ENCODE measurements at places on chromosomes 1 and 21.

- peak; percentile 77 for DNase-seq
Measured at GRCh38 chr1:26321315-26322041, 3.7 kb downstream of the CD52 start.

DNA sequence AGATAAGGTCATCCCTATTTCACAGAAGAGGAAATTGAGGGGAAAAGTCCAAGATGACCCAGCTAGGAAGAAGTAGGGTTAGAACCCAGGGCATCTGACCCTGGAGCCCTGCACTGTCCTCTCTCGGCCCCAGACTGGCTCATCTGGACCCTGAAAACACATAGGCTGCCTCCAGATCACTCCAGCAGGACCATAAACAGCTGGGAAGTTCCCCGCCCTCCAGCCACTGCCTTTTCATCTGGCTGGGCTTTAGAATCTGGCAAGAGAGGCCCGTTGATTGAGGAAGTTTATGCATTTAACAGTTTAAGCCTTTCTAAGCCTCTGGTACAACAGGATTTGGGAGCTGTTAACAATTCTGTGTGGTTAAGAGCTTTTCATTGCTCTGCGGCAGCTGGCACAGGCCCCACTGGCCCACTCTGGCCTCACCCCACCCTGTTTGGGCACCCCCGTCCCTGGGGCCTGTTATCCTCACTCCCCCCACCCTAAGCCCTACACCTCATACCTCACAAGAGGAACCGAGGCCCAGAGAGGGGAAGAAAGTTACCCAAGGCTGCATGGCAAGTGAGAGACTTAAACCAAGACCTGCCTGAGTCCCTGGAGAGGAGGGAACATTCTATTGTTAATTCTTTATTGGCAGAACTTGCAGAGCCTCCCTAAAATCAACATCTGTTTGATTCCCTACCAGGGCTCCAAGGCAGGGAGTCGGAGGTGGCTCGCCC is 84.2 kb downstream of the EPHB2 start:
- no peak for DNase-seq

DNA sequence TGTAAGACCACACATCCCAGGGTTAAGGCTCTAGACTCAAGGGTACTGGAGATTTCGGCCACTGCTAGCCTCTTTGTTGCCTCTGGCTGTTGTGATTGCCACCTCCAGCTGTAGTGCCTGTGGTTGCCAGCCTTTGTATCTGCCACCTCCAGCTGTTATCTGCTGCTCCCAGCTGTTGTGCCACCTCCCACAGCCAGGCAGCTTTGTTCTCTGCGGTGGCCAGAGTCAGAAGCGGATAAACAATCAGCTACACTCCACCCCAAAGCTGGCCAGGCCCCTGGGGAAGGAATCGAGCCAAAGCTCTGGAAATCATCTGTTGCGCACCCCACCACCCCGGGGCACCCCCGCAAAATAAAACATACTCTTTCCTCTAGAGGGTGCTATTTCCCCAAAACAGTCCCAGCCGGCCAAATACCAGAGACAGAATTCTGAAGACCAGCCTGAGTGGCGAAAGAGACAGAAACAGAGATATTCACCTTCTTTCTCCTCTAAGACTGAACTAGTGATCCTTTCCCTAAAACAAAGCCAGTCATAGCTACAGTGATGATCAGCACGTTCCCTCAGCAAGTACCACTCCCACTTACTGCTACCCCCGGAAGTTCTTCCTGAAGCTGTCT is 14.8 kb upstream of the PIGM start:
- DNase-seq = peak; percentile 19

- no peak for DNase-seq
Measured at GRCh38 chr1:119338004-119338403, 30.6 kb upstream of the HAO2 start.

GRCh38 chr1:31627301-31627929 is 9.9 kb downstream of the HCRTR1 start:
- DNase-seq = no peak

DNA sequence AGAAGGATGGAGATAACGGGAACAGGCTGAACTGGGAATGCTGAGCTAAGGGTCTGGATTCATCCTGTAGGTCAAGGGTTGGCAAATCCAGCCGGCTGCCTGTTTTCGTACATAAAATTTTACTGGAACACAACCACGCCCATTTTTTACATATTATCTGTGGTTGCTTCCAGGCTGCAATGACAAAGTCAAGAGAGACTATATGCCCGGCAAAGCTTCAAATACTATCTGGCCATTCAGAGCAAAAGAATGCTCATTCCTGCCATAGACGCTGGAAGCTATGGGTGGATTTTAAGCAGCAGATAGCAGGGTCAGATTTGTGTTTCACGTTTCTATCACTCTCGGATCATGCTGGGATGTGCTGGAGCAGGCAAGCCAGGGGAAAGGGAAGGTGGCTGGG is 137.9 kb upstream of the EDN2 start:
- peak; percentile 63 for DNase-seq

DNA sequence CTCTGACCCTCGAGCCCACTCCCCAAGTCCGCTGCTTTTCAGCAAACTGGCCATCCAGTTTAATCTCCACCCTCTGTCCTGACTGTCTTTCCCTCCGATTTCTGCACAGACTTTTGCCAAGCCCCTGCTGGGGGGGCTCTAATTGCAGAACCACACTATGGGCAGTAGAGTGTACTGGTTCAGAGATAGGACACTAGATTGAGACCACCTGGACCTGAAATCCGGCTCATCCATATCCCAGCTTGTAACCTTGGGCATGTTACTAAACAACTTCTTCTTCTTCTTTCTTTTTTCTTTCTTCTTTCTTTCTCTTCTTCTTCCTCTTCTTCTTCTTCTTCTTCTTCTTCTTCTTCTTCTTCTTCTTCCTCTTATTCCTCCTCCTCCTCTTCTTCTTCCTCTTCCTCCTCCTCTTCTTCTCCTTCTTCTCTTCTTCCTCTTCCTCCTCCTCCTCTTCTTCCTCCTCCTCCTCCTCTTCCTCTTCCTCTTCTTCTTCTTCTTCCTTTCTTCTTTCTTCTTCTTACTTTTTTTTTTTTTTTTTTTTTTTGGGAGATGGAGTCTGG is 7.7 kb downstream of the LRRC71 start:
- DNase-seq = no peak

DNA sequence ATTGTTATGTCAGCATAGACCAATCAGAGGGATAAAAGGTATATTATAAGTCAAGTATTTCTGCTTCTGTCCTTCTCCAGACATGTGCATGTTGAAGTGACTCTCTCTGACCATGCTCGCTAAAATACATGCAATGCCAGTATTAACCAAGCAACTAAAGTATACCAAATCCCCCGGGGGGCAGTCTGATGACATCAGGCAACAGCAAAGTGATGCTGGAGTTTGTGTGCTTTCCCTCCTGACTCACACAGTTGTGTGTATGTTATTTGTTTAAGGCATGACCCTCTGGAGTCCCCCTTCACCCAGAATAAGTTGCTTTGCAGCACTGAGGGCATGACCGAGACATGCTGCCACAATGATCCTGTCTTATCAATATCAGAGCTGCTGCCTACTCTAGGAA is 2.1 kb downstream of the BRINP2 start:
- DNase-seq = no peak

GRCh38 chr1:32765570-32766327 is 51.4 kb downstream of the YARS1 start:
- no peak for DNase-seq

GRCh38 chr1:33149453-33150190 is 32.2 kb downstream of the TRIM62 start:
- no peak for DNase-seq

- peak; percentile 82 for DNase-seq
Measured at GRCh38 chr21:35204850-35205541, 155.9 kb upstream of the RUNX1 start.

- DNase-seq = no peak
Measured at GRCh38 chr1:86975993-86976550, 61.6 kb downstream of the HS2ST1 start.

GRCh38 chr1:97632075-97632474 is 288.8 kb downstream of the DPYD start:
- peak; percentile 80 for DNase-seq

GRCh38 chr1:232627645-232628334 is 2.1 kb downstream of the SIPA1L2 start:
- DNase-seq = peak; percentile 22

DNA sequence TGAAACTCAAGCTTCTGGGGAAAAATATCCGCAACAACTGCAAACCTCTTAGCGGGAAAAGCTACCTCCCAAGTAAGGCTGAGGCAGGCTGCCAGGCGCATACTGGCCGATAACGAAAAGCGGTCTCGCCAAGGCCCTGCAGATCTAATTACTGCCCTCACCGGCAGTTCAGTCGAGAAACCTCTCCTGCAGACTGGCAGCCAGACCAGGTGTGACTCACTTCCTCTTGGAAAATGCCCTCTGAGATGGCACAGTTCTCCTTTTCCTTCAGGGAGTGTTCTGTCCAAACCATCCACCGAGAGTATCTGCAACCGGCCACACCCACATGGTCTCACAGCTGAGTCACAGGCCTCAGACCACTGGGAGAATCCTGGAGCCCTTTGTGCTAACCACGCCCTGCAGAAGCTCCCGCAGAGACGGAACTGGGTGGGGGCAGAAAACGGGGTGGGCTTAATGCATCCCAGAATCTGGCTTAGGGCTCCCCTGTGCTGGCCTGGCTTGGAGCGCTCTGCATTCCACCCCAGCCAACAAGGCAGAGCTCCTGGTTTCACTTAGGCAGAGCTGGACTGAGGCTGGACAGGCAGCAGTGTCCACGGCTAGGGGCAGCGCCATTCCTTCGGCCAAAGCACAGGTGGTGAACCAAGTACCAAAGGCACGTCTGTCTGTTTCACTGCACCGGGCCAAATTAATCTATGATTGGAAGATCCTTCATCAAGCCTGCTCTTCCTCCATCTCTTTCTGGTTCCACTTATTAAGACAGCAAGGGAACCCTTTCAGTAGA is 1.2 kb downstream of the S100A10 start:
- DNase-seq = peak; percentile 84

GRCh38 chr1:110696818-110697217 is 22.1 kb upstream of the KCNA3 start:
- no peak for DNase-seq

- no peak for DNase-seq
Measured at GRCh38 chr1:234186037-234186688, 187.1 kb upstream of the COA6 start.

DNA sequence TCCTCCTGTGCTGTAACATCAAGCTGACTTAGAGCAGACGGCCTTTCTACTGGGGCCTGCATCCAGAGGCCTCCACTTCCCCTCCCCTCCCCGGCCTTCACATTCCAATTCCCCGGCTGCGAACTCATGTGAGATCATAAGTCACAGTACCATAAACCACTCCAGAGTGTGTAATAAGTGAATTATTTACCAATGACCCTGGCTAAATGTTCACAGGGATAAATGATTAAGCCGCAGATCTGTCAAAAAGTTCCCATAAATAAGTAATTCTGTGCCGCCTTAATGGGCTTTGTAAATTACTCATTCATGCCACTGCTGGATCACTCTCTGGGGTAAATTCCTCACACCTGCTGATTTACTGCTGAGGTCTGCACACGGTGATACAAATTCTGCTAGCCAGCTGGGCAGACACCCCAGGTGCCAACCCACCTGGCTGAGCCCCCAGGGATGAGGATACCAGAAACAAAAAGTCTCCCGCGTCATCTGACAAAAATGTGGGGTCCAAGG is 27.4 kb upstream of the KIRREL1 start:
- DNase-seq = peak; percentile 87

GRCh38 chr21:27823652-27824201 is 856.8 kb upstream of the ADAMTS5 start:
- no peak for DNase-seq

GRCh38 chr1:207393610-207394009 is 60.5 kb upstream of the CR2 start:
- peak; percentile 97 for DNase-seq

DNA sequence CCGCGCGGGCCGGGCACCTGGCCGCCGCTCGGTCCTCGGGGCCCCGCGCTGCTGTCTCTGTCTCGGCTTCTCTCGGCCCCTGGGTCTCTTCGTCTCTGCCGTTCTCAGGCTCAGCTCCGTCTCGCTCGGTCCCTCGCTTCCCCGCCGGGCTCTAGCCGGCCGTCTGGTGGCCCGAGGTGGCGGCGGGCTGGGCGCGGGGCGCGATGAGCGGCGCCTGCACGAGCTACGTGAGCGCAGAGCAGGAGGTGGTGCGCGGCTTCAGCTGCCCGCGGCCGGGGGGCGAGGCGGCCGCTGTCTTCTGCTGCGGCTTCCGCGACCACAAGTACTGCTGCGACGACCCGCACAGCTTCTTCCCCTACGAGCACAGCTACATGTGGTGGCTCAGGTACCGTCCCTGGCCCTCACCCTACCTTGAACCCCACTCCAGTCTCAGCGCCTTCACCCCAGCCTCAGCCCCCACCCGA is 355 bp downstream of the SHISAL2A start:
- no peak for DNase-seq

GRCh38 chr1:26035203-26035958 is 10.5 kb downstream of the SLC30A2 start:
- peak; percentile 90 for DNase-seq

GRCh38 chr1:91645031-91645430 is 144.4 kb downstream of the CDC7 start:
- peak; percentile 35 for DNase-seq

- DNase-seq = no peak
Measured at GRCh38 chr1:222750651-222751050, 13.6 kb downstream of the FAM177B start.

DNA sequence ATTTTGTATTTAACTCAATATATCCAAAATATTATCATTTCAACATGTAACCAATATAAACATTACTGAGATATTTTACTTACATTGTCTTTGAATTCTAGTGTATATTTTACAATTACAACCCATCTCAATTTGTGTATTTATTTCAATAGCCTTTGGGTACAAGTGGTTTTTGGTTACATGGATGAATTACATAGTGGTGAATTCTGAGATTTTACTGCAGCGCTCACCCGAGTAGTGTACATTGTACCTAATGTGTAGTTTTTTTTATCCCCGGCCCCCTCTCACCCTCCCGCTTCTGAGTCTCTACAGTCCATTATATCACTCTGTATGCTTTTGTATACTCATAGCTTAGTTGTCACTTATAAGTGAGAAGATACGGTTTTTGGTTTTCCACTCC is 117.0 kb upstream of the GALNT2 start:
- DNase-seq = no peak

- DNase-seq = no peak
Measured at GRCh38 chr1:185693654-185694053, 40.5 kb upstream of the HMCN1 start.

DNA sequence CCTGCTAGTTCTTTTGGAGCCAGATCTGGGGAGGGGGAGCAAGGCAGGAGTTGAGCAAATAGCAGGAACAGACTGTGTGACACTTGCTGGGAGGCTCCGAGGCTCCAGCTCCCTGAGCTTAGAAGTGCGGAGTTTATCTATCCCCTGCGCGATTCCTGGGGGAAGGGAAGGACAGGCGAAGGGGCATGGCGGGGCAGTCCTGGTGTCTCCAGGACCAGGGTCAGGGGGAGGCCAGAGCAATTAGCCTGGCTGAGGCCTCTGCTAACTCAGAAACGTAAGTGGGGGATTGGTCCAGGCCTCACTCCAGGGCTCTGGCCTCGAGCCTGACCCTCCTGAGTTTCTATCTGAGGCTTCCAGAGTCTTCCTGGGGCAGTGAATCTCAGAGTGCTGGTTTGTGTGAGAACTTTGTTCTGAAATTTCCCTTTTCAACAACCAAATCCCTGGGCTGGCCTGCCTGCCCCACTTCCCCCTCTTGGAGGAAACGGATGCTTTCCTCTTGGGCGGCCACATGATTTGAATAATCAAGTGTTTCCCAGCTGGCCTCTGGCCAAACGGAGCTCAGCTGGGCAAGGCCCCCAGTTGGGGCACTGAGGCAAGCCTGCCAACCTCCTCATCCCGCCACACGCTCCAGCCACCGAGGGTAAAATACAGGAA is 15.6 kb downstream of the ALPL start:
- DNase-seq = no peak
